Stimulated activated CD8-positive, alpha-beta memory T cell treated with anti-CD3 and anti-CD28 coated beads, Interleukin-7, amount 100 ng/mL, for 1 hour (primary cell): ENCODE measurements at places on chromosomes 3 and 15.
A peak's percentile ranks its signal among the peaks of the same experiment; 100 is the strongest.

- no peak for DNase-seq
These were observed at the start of gene ARNT2 for GRCh38 chr15:80404057-80404760. Gene ARNT2, plus strand, starts transcription at chr15:80404382. Its CDS starts 134 bp downstream, at chr15:80404516.

DNA sequence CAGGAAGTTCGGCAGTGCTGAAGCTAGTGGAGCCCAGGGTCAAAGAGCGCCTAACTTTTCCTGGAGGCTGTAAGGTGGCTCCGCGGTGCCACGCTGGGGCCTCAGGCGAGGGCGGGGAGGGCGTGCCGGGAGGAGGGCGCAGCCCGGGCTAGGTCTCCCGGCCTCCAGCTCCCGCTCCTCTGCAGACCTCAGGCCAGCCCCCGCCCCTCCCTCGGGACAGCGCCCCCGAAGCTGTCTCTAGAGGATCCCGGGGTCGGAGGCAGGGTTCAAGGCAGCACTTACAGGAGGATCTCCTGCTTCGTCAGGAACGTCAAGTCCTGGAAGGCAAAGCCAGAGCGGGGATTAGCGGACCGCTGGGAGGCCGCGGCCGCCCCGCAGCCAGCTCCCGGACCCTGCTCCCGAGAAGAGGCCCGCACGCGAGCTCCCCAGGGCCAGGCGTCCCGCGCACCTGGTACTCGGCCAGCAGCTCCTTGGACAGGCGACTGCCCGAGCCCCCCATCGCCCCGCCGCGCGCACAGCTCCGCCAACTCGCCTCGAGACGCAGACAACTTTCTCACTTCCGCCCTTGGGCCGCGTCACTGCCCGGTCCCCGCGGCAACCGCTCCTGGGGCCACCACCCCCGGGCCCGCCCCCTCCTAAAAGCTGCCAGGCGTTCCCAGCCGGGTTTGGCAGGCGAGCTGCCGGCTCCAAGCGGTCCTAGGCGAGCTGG, at the start of gene CIB1:
Gene CIB1 (minus strand): TSS at position 555 of the 709 bp plus-strand sequence. CDS start 56 bp downstream, at position 499.
- DNase-seq = peak; percentile 17

GRCh38 chr15:40102897-40103858, 5.5 kb downstream of the BMF start:
- no peak for DNase-seq

GRCh38 chr15:64969401-64969800, 20.3 kb downstream of the SPG21 start:
- DNase-seq = no peak

- no peak for DNase-seq
These were observed 12.8 kb downstream of the UBR1 start for GRCh38 chr15:43093026-43093425.

- no peak for DNase-seq
These were observed 4.3 kb downstream of the RNU6-1 start for GRCh38 chr15:67835297-67836133.

DNA sequence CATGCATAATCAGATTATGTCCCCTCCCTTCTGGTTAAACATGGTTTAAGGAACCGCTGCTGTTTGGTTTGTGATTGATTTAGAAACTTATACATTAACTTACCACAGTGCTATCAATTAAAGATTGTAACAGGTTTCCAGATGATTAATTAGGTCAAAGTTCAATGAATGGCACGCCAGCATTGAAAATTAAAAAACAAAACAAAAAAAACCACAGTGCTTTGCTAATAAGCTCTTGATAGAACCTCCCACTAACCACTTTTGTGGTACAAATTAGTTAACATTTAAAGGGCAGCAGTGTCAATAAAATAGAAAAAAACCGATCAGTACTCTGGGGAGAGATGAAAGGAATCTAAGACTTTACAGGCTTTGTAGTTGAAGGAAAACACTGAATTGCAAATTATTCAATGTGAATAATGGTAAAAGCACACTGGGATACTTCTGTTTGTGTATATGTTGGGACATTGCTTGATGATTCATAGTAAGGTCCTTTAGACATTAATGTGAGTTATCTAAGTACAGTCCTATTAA, 7.6 kb upstream of the C3orf38 start:
- DNase-seq = no peak

- DNase-seq = no peak
These were observed 324.6 kb upstream of the TBC1D5 start for GRCh38 chr3:18066899-18067582.

- no peak for DNase-seq
These were observed 200.5 kb downstream of the UACA start for GRCh38 chr15:70562906-70563305.

- DNase-seq = peak; percentile 29
These were observed 16.1 kb downstream of the ZNF80 start for GRCh38 chr3:114221165-114221880.

DNA sequence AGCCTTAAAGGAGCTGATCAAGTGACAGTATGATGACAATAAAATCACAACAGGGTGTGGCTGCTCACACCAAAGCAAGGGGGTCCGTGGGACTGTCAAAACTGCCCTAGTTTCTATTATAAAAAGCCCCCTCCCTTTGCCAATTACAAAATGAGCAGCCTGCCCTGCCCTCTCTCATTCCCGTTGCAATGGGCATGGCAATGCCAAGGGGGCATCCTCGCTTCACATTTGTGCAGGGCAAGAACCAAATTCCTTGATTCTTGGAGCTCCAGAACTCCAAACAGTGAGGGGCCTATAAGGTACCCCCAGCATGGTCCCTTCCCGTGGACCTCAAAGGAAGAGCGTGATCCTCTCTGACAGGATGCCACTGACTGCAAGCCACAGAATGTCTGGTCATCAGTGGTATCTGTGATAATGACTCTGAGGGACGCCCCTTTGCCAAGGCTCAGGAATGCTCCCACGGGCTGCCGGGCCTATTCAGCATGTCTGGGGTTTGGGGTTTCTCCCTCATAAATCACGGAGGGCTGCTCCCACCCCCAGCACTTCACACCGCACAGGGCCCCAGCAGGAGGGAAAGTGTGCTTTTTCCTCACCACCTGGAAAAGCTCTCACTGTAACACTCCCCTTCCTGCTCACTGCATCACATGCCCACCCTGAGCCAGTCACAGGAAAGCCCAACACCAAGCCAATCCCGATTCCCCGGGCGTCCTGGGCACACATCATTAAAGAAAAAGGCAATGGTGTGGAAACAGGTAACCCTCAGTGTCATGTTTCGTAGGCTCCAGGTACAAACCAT, 105.1 kb upstream of the TRPM1 start:
- DNase-seq = no peak

GRCh38 chr15:71237456-71238188, 122.4 kb downstream of the THSD4 start:
- no peak for DNase-seq

GRCh38 chr3:186340204-186340603, 21.8 kb downstream of the DGKG start:
- DNase-seq = no peak

GRCh38 chr3:150261958-150262357, 146.1 kb upstream of the TSC22D2 start:
- DNase-seq = no peak

- DNase-seq = no peak
These were observed 61.8 kb upstream of the P3H2 start for GRCh38 chr3:190182418-190183043.

DNA sequence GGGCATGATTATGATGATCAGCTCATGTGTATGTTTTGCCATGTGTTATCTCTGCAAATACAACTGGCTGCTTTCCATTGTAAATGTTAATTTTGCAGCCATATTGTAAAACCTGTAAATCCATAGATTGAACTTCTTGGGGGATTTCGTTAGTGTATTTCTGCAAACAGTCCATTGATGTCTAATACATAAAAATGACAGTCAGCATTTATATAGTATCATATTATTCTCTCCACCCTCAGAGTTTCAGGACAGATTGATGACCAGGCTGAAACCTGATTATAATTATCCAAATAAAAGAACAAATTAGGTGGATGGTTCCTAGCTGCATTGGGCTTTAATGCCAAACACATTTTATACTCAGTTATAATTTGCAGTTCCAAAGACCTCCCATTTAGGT, 276.8 kb downstream of the FEZF2 start:
- no peak for DNase-seq

- no peak for DNase-seq
These were observed 494.7 kb upstream of the PROK2 start for GRCh38 chr3:72279631-72280041.

- no peak for DNase-seq
These were observed 100.8 kb upstream of the AZI2 start for GRCh38 chr3:28449398-28449797.

GRCh38 chr3:48738144-48738536, 21.1 kb upstream of the IP6K2 start:
- DNase-seq = no peak

- DNase-seq = no peak
These were observed 78.8 kb downstream of the EOMES start for GRCh38 chr3:27643355-27643754.

DNA sequence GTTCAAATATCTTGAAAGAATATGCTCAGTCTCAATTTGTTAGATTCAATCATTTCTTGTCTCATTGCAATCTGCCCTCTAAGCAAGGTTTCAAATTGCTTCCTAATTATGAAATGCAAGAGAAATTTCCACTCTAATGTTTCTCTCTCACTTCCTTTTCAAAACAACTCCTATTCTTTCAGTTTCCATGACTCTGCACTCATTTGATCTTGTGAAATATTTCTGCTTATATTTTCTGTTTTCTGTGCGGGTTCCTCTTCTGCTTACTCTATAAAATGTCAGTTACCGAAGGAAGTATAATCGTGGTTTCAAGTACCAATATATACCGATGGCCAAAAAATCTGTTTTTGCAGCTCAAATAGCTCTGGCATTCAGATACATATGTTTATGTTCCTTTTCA, 521.9 kb upstream of the NAALADL2 start:
- no peak for DNase-seq

DNA sequence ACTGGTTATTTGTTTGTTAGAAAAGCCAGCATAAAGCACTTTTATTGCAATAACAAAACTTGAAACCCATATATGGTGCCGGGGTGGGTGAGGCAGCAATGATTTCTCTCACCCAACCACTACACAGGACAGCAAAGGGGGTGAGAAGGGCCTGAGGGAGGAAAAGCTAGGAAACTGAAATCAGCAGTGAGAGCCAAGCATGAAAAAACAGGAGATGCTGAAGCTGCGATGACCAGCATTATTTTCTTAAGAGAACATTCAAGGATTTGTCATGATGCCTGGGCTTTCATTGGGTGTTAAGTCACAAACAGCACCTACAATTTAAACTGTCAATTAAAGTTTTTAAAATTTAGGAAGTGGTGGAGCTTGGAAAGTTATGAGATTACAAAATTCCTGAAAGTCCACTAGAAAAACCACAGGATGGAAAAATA, 11.9 kb upstream of the TM4SF4 start:
- no peak for DNase-seq

DNA sequence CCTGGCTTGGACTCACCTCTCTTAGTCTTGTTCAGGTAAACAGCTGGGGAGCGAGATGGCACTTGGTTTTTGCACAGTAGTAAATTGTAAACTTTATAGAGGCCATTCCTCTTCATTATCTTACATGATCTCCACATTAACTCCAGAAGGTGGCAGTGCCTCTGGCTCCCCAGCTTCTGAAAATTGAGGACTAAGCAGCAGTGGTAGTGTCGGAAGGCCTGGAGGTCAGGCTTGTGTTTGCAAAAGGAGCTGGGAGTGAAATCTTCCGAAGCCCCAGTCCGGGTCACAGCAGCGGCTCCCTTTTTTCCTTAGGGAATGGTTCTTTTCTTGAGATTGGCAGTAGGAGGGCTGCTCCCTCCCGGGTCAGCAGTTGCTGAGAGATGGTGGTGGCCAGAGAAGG, 85.7 kb downstream of the FNDC3B start:
- no peak for DNase-seq

GRCh38 chr15:82848241-82848993, 39.0 kb downstream of the WHAMM start:
- no peak for DNase-seq

DNA sequence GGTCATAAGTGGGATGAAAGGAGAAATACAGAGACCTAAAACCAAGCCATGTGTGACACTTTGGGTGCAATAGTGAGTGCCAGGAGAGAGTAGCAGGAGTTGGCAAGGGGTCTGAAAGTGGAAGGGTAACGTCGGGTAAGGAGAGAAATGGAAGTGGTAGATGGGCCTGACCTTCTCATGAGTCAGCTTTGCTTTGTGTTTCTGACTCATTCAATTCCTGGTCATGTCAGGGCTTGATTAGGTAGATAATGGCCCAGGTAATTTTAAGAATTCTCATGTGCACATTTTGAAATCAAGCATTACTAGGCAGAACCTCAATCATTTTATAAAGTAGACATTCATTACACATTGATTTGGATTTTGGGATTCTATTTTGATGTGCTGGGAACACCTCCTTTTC, 262.5 kb downstream of the SOX2 start:
- no peak for DNase-seq

DNA sequence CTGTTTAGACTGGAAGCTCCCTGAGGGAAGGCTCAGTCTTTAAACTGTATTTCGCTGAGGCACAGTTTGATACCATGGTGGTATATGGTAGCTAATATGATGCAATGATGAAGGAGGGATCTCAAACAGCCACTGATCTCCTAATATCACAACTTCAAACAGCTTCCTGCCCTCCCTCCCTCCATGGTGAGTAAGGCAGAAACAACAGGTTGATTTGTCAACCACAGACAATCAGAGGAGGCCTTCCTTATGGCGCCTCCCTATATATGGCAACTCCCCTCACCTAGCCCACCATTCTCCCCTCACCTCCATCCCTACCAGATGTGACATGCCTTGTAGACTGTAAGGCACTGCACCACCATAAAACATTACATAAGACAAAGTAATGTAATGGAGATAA, 316.5 kb upstream of the ICE2 start:
- no peak for DNase-seq

GRCh38 chr15:40438712-40439111, 2.0 kb upstream of the BAHD1 start:
- DNase-seq = no peak

GRCh38 chr3:131447349-131447748, 55.4 kb downstream of the MRPL3 start:
- no peak for DNase-seq

DNA sequence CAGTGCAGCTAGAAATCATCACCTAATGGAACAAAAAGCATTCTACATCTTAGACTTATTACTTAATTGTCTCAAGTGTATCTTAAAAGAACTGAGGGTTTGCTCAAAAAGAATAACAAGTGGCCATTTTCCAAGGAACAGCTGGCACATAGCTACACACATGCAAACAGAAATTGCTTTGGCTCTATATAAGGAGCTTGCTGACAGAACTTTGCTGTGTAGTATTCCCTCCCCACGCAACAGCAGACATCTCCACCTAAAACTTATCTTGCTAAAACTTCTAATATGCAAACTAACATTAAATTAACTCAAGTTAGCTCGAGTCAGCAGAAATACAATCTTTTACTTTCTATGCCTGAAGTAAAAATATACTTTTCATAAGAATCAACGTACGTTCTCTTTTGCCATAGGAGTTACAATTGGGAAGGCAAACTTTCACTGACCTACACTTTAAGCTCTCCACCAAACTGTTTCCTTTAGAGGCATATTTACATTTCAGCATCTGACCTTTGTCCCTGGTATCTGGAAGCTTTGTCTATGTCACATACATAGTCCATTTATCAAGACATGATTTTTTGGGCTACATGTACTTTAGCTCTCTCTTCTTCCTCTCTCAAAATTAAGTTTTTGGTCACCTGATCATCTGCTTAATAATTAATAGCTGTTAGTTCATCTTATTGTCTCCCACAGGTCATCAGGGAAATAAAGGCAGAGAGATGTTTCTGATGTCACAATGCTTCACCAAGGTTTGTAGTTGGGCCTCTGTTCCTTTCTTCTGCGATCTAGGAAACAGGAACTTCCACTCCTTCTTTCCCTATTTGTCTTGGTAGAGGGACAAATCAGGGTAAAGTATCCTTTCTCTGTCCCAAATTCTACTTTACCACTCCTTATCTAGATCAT, 163.4 kb upstream of the AGTR1 start:
- DNase-seq = no peak

GRCh38 chr3:183587336-183587735, 31.8 kb upstream of the KLHL6 start:
- DNase-seq = no peak
